ENCODE measurements at places on chromosomes 2 and 18.

DNA sequence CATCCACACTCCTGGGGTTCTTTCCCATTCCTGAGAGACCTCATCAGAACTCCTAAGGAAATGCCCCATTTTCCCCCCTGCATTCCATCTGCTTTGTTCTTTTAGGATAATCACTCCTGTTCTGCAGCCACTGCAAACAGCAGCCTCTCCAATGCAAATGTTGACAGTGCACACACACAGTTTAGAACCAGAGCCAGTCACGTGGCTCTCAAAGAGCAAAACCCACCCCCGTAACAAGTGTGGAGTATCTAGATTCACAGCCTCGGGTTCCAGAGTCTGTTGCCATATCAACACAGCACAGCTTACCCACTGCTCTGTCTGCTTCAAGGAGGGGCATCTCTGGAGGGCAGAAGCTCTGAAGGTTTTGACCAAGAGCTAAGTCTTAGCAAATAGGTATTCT lies 180.0 kb downstream of the NAPG start:
- DNase-seq = no peak

DNA sequence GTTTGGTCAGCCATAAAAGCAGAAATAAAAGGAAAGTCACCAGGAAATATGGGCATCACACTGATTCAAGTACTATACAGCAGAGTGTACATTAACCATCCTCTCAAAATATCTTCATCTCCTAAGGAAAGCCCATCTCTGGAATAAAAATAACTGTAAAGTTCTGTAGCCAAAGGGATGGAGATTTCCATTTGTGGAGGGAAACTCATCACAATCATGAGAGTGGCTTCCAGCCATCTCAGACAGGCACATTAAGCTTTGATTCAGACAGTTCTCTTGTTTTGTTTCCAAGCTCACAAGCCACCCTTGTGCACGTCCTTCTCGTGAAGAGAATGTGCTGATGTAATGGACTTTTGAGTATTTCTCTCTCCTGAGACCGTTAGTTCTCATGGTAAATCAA lies 695.5 kb downstream of the LRRTM4 start:
- DNase-seq = no peak

DNA sequence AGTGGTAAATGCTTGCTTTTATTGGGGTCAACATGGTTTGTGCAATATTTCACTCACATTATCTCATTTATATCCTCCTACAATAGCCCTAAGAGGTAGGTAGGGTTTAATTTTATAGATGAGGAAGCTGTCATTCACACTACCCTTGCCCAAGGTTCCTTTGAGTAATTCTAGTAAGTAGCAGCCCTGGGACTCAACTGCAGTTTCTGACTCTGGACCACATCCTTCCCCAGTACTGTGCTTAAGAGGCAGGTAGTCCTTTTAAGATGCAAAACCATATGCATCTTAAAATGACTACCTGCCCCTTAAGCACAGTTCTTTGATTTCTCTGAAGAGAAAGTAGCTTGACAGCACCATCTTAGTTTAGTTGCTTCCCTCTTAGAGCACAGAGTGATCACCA lies 15.7 kb upstream of the NT5C1B start:
- no peak for DNase-seq

DNA sequence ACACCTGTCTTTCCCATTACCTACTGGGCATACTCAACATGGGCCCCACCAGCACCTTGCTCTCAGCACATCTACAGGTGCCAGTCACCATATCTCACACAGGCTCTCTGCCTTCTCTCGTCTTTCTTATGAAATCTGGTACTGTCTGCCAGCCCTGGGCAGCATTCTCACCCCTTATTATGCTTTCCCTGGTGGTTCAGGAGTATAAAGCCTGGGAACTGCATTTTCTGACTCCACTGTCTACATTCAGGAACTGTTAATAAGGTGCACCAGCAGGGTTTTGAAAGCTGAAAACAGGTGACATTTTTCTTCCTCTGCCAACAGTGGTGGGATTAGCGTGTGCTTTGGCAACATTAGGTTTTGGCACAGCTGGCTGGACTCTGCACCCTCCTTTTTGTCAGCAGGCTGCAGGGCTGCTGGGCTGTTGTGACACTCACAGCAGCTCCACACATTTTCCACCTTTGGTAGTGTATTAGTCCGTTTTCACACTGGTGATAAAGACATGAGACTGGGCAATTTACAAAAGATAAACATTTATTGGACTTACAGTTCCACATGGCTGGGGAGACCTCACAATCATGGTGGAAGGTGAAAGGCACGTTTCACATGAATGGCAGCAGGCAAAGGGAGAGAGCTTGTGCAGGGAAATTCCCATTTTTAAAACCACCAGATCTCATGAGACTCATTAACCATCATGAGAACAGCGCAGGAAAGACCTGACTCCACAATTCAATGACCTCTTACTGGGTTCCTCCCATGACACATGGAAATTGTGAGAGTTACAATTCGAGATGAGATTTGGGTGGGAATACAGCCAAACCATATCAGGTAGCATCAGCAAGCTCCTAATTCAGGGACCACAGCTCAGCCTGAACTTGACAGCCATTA lies 343.1 kb upstream of the LYPD1 start:
- DNase-seq = no peak

DNA sequence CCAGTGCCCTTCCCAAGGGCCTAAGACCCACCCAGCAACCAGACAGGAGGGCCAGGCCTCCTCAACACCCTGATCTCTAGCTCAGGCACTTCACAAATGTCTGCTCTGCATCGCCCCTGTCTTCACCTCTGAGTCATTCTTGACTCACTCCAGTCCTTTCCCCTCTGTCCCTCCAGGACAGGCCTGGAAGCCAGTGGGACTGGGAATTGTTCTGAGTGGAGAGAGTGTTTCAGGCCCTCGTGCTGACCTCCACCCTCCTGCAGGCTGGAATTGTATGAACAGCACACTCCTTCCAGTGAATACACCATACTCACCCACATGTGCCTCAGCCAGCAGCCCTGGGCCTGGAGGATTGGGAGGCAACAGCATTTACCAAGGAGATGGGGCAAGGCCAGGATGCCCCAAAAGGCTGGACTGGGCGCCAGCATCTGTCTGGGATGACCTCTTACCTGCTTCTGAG lies 304.2 kb downstream of the CYP26B1 start:
- no peak for DNase-seq

GRCh38 chr18:59665057-59666006 lies 31.9 kb downstream of the CCBE1 start:
- no peak for DNase-seq

DNA sequence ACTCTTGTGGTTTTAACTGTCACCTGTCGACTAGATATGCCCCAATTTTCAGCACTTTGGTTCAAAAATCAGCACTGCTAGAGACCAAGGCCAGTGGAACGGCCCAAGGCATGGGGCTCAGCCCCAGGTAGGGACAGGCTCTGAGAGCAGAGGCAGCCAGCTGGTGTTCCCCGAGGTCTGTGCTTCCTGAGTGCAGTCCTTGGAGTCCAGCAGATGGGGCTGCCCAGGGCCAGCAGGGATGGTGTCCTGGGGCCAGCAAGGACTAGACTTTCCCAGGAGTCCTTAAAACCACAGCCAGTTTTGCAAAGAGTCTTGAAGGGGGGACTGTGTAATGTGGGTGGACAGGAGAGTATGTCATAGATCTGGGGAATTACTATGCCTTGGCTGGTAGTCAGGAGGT lies 56.3 kb downstream of the POMC start:
- no peak for DNase-seq

DNA sequence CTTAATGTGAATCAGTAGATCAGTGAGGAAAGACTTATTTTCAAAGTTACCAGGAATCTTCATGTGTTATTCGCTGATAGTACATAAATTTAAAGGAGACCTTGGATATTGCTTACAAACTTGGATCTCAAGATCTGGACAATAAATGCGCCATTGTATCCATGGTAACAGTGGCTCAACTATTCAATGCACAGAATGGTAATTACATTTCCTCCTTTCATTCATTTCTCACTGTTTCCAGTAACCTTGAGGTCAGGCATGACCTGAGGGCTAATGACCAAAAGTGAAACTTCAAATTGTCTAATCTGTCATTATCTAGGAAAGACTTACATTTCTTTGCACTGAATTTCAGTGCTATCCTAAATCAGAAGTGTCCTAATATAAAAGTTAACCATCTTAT lies 8.1 kb downstream of the LRP2 start:
- DNase-seq = no peak

DNA sequence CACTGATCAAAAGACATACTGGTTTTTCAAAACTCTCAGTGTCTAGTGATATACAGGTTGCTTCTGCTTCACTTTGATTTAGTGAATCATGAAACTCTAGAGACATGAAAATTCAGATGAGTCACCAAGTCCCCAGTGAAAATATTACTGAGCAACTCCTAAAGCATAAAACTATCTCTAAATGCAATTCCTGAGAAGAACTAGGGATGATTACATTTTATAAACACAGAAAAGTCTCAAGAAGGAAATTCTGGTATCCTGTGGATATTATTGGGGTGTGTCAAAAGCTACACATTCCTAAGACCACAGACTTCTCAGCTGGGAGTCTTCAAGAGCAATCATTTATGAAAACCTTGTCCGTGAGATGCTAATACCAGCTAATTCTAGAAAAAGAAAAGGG lies 9.7 kb downstream of the LRRTM4 start:
- no peak for DNase-seq

DNA sequence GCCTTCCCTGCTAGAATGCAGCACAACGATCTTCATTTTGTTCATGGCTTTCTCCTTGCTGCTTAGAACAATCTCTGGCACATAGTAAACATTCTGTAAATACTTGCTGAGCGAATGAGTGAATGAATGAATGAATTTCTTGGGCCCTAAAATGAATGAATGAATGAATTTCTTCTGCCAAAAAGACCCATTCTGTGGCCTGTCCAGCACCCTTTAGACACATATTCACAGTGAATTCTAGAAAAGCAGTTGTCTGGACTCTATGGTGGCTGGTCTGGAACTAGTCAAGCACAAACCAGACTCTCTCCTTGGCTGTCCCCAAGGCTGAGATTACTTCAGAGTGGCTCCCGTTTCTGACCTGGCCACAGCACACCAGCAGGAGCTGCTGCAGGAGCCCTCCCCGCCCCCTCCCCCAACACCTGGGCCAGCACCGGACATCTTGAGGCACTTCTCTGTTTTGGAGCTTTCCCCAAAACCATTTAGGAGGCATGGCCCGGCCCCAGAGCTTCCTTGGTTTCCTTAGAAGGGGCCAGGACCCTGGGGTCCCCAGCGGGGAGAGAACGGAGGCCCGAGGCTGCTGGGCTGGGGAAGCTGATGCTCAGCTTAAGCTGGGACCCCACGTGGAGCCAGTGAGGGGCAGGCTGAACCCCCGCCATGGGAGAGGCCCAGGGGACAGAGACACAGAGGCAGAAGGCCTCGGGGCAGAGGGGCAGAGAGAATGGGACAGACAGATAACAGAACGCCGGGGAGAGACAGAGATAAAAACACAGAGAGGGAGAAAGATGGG lies 159.0 kb downstream of the ZFP36L2 start:
- no peak for DNase-seq

DNA sequence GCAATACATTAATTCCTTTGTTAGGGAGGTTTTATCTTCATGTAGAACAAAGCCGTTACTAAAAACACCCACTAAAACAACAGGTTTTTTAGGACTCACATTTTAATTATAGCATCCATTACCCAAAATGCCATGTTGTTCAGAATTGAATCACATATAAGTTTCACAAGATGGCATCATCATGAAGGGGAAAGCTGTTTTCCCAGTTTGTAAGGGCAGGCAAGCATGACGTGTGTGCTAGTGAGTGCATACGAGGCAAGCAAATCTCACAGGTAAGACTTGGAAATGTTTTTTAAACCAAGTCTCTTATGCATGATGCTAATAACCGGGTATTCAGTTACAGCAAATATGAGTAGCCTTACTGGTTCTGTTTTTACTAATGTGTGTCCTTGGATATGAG lies 111.8 kb upstream of the NFATC1 start:
- no peak for DNase-seq
